Activated naive CD4-positive, alpha-beta T cell treated with anti-CD3 and anti-CD28 coated beads, Interleukin-2, amount 50 U/mL, for 72 hours (primary cell): ENCODE measurements at places on chromosomes 3 and 15. TPM values are rescaled to one million over a fixed set of nuclear protein-coding genes. Genes with fewer than 3 reads are reported as not detected.

The REC114 gene
- not detected for total RNA-seq

DNA sequence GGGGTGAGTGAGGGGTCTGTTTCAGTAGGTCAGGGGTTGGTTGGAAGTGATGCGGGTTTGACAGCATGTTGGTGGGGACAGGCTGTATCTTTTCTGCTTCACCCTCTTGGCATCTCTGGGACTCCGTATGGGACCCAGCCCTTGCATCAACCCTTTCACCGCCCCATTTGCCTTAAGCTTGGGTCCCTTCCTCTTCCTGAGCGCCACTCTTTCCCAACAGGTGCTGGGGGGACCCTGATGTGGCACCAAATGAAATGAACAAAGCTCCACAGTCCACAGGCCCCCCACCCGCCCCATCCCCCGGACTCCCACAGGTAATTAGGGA is 1.1 kb downstream of the EIF4G1 start:
- DNase-seq: no peak

GRCh38 chr3:142586803-142587406 is 8.4 kb upstream of the ATR start:
- peak; percentile 28 for DNase-seq

- DNase-seq: no peak
Measured at GRCh38 chr3:188108703-188109412, 45.1 kb upstream of the LPP start.

GRCh38 chr15:70046679-70047369 is 50.9 kb downstream of the TLE3 start:
- DNase-seq: no peak

The GOLGA8M gene
- 1.3 TPM for total RNA-seq

- no peak for DNase-seq
Measured at GRCh38 chr3:37190667-37191066, 16.3 kb upstream of the LRRFIP2 start.

DNA sequence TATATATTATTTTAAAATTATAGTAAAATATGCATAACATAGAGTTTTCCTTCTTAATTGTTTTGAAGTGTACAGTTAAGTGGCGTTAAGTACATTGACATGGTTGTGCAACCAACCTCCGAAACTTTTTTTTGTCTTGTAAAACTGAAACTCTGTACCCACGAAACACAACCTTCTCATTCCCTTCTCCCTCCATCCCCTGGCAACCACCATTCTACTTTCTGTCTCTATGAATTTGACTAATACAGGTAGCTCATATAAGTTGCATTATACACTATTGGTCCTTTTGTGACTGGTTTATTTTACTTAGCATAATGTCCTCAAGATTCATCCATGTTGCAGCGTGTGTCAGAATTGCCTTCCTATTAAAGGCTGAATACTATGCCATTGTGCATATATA is 179.4 kb downstream of the SATB1 start:
- no peak for DNase-seq

DNA sequence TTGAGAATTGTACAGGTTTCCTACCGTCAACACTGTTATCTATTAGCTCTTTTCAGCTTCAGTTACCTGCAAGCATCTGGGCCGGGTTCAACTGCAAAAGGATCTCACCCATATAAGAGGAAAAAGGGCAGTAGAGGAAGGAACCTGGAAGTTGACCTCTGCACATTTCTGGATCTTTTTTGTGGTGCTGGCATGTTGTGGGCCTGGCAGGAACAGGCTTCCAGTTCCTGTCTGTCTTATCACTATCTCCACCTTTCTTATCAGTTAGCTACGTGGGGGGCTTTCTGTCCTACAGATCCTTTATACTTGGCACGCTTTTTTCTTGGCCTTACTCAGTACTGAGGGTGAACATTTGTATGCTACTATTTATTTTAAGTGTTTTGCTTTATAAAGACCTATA is 42.2 kb upstream of the TJP1 start:
- DNase-seq: no peak

DNA sequence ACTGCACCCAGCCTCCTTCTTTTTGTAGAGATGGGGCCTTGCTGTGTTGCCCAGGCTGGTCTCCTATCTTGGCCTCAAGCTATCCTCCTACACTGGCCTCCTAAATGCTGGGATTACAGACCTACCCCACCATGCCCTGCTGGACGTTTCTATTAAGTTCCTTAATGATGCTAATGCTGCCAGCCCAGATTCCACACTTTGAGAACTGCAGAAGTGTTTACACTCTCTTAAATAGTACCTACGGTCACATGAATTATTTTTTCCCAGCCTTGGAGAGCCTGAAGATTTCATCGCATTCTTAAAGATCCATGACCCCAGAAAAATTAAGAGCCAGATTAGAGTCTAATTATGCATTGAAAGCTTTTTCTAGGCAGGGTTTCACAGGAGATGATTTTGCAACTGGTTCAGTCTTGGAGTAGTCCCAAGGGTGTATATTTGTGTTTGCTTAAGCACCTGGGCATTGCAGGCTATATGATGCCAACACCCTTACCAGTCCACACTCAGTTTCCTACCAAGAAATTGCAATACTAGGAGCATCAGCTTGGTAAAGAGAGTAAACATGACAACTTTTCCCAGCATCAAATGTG is 36.6 kb downstream of the TM4SF4 start:
- no peak for DNase-seq

The CRTC3 gene
- 58.1 TPM for total RNA-seq

DNA sequence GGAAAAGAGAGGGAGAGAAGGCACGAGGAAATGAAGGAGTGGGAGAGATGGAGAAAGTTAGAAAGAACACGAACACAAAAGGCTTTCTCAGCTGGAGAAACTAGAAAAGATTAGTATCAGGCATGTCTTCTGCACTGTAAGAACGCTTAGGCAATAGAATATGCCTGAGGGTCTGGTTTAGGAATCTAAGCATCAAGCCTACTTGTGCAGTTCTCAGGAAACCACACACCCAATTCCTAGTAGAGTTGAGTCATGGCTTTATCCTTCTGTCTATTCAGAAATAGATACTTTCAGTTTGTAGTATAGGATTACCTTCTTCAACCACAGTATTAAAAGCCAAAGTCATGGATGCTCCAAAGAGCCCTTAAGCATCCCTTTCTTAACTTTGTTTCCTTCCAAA is 969.4 kb downstream of the NTRK3 start:
- DNase-seq: no peak

The CMTM8 gene
- total RNA-seq: 9.5 TPM

The WDR93 gene
- total RNA-seq: not detected

DNA sequence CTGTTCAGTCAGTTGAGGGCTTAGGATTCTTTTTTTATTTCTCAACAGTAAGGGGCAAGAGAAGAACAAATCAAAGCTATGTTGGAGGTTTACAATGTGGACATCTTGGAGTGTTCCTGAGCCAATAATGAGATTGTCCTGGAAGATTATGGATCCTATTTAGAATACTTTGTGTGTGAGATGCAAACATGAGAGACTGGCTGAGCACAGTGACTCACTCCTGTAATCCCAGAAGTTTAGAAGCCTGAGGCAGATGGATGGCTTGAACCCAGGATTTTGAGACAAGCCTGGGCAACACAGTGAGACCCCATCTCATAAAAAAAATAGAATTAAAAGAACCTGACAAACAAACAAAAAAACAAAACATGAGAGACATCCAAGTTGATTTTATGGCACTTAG is 351.6 kb downstream of the GAP43 start:
- DNase-seq: no peak
